Inflammatory macrophage treated with lipopolysaccharide for 1 hour (primary cell): ENCODE measurements at places on chromosomes 13 and 19.

GRCh38 chr13:93603043-93603442, 376.4 kb downstream of the GPC6 start:
- DNase-seq = no peak

DNA sequence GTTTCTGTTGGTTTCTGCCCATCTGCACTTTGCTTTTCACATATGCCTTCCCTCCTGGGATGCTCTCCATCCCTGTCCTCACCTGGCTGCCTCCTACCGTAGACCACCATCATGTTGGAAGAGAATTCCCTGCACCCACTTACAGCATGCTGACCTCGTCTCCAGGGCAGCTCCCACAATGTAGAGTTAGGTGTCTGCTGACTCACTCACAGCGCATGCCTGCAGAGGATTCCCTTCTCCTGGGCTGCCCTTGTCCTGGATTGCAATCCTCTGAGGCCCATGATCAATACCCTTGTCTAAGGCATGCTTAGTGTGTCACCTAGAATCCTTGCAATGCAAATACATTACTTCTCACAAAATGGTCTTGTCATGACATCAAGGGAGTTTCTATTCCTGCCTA, 43.6 kb downstream of the STOML3 start:
- DNase-seq = no peak

GRCh38 chr13:51590971-51591627, 6.8 kb downstream of the WDFY2 start:
- no peak for DNase-seq

DNA sequence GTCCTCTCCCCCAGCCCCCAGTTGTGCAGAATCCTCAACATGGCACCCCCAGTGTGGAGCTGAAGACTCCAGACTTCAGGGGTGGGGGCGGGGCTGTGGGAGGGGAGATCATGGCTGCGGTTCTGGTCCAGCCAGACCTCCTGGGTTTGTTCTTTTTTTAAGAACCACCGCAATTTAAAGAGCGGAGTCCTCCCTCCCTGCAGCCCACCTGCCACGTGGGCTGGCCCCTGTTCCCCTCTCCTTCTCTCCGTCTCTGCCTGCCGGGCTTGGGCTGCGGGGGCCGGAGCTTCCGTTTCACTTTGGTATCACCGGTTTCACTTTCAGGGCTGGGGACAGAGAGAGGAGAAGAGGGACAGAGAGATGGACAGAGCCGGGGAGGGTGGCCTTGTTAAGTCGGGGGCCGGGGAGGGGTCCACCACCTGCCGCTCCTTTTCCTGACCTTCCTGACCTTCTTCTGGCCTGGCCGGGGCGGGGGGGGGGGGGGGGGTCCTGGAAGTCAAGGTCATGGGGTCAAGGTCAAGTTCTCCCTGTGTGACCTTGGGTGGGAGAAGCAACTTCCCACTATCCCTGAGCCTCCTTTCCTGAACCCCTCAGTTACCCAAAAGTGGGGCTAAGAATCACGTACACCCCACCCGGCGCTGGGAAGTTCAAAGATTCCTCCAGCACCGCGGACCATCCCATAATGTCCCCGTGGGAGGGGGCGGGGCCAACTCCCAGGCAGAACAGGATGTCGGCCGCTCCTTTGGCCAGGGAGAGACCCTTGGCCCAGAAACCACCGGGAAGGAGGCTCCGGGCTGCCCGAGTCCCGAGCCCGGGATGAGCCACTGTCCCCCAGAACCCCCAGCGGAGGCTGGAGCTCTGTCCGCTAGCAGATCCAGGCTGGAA, 11.3 kb upstream of the ZBTB7A start:
- DNase-seq = peak; percentile 83

DNA sequence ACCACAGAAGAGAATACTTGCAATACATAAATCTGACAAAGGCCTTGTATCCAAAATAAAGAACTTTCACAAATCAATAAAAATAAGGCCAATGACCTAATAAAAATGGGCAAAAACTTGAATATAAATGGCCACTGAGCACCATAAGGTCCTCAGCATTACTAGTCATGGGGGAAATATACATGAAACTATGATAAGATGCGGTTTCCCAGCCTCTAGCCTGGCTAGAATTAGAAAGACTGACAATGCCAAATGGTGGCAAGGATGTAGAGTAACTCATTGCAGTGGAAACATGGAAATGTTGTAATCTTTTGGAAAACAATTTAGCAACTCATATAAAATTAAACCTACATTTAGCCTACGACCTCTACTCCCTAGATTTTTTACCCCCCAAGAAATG, 227.1 kb downstream of the GGACT start:
- DNase-seq = no peak

DNA sequence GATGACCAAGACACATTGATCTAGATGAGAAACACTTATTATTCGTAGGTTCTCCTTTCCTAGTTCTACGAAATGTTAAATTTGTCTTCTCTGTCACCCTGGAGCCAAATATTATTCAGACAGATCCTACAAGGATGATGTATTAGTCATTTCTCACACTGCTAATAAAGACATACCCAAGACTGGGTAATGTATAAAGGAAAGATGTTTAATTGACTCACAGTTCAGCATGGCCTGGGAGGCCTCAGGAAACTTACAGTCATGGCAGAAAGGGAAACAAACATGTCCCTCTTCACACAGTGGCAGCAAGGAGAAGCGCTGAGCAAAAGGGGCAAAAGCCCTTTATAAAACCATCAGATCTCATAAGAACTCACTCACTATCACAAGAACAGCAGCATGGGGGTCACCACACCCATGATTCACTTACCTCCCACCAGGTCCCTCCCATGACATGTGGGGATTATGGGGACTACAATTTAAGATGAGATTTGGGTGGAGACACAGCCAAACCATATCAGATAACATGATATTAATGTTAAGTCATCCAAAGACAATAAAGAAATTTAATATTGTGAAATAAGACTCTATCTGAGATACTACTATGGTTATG, 1248.8 kb upstream of the SLC10A2 start:
- no peak for DNase-seq

- DNase-seq = no peak
Observed at GRCh38 chr19:43616306-43616705, 3.1 kb downstream of the ZNF428 start.

DNA sequence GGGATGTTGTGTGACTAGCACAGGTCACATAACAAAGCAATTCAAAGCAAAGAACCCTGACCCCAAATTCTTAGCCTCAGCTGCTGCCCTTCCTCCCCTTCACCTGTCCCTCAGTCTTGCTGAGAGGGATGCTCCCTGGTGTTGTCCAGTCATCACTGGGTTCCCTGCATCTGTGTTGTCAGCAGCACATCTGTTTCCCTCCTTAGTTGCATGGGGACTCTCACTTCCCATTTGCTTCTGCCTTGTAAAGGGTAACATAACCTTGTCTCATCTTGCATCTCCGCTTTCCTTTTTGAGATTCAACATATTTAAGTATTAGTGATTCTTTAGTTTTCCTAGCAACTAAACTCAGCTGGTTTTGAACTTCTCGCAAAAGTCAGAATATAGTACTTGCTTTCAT, 54.0 kb downstream of the SPATA13 start:
- DNase-seq = no peak

- DNase-seq = no peak
Observed at GRCh38 chr19:45542234-45542668, 35.0 kb downstream of the VASP start.

DNA sequence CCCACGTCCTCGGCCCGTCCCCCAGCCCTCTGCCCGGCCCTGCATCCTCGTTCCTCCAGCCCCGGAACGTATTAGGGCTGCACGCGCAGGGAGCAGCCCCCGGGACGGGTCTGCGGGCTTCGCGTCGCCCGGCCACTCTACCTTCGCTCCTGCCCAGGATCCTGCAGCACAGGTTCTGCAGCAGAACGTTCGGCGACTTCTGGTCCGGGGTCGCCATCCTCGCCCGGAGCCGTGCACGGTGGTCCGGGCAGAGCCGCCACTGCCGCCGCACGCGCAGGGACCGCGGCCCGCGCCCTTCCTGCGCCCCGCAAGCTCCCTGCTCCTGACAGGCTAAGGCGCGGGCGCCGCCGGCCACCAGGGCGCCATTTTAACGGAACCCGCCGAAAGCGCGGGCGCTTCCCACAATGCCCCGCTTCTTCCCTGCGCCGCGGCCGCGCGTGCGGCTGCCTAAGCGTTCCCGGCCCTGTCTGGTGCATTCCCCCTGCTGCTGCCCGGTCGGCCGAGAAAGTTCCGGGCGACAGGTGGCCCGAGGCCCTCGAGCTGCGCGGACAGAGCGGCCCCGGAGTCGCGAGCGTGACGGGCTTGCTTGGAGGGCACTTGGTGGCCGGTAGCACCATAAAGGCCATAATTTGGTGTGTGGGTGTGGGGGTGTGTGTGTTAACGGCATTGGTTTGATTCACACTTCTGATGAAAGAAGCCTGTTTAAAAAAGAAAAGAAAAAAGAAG, at the start of gene TUBGCP3:
TSS of gene TUBGCP3 (minus strand) at position 390 of the 726 bp plus-strand sequence. CDS start at position 217, 173 bp downstream.
- peak; percentile 71 for DNase-seq

DNA sequence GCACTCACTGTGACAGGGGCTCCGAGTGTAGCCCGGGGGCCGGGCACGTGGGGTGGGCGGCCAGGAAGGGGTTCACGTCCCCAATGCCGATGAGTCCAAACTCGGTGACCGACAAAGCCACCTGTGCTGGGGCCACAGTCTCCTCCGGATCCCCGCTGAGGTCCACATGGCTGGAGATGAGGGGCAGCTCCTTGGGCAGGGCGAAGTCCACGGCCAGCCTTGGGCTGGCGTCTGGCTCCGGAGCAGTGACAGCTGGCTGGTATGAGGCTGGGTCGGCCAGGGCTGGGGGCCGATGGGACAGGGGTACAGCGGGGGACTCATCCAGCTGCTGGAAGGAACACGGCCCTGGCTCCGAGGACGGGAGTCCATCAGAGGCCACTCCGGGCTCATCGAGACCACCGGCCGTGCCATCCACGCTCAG, 15.9 kb upstream of the PLPP2 start:
- DNase-seq = no peak

DNA sequence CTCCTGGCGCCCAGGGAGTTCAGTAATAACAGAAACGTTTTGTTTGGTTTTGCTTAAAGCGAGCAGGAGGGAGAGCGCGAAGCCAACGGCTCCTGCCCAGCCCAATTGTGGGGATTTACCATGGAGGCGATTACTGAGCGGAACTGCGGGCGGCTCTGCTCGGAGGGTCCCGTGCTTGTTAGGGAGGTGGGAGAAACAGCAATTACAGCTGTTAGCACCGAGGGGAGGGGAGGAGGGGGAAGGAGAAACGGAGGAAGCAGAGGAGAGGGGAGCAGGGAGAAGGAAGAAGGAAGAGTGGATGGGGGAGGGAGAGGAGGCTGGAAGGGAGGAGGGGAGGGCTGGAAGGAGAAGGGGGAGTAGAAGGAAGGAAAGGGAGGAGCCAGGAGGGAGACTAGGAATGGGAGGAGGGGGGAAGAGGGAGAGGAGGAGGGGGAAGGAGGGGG, 7.7 kb upstream of the ONECUT3 start:
- DNase-seq = no peak

DNA sequence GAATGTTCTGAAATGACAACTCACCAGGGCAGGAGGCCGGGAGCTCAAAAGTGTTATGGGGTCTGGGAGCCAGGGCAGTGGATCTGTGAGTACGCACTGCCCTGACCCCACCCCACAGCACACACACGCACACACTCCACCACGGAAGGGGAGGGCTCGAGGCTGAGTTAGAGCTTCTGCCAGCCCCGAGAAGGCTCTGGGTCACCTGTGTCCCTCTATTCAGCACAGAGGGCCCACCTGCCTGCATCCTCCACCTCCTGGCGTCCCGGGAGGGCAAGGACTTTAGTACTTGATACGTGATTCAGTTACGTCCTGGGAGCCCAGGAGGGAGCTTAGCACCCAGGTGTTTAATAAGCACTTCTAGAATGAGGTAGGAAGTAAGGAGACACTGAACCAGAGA, 190.0 kb upstream of the GPR12 start:
- DNase-seq = no peak

DNA sequence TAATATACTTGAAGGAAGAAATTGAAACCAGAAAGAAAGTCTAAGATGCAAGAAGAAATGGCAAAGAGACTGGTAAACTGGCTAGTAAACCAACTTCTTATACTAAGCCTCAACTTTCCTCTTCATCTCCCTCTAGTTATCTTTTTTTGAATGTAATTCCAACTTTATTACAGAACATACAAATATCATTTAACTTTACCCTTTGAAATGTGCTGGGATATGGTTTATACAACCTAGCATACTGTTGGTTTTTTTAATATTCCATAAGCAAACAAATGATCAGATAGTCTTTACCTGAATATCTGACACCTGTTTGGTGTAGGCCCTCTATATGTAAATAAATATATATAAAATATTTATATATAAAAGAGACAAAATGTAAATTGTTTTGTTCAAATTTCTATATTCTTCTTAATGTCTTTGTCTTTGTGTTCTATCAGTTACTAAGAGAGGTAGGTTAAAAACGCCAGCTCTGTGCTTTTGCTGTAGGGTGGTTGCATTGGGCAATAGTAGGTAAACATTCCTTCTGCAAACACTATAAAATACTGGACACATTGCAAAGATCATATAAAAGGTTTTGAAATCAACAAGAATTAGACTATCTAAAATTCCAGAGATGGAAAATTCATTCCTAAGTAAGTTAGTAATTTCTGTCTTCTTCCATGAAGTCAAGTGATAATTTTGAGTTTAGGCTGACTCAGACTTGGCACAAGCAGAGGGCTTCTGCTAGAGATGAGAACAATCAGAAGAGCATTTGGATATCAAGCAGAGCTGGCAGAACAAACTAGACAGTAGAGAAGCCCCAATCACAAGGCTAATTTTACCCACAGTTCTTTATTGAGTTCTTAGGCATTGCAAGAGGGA, 383.3 kb downstream of the RFC3 start:
- no peak for DNase-seq

DNA sequence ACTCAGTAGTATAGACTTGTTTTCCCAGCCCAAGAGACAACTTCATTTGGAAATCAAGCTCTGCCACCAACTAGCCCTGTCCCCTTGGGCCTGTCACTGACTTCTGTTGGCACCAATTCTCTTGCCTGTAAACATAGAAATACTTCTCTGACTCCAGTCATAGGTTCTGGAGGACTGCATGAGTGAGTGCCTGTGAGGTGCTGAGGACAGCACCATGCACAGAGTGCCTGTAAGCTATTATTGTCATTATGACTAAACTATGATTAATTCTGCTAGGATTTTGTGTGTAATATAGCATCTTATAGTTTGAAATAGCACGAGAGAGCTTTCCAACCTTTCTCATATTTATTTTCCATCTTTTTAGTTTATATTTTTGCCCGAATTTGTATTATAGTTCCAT, 247.9 kb downstream of the MYO16 start:
- DNase-seq = no peak

- no peak for DNase-seq
Observed at GRCh38 chr13:31878052-31878451, 138.7 kb downstream of the RXFP2 start.

GRCh38 chr13:105329359-105329758, 1206.1 kb downstream of the EFNB2 start:
- no peak for DNase-seq

- DNase-seq = no peak
Observed at GRCh38 chr19:34666958-34667265, 10.0 kb downstream of the SCGB2B2 start.
